Tibial nerve (tissue), 4 donors: ENCODE measurements at places on chromosomes 16 and 17.

GRCh38 chr16:23909792-23910418, 74.1 kb downstream of the PRKCB start:
- no peak for DNase-seq

- no peak for DNase-seq
These were observed 80.8 kb upstream of the RNU2-1 start for GRCh38 chr17:43314611-43315011.

- DNase-seq, result no peak
These were observed 1.3 kb upstream of the CUEDC1 start for GRCh38 chr17:57956291-57957119.

DNA sequence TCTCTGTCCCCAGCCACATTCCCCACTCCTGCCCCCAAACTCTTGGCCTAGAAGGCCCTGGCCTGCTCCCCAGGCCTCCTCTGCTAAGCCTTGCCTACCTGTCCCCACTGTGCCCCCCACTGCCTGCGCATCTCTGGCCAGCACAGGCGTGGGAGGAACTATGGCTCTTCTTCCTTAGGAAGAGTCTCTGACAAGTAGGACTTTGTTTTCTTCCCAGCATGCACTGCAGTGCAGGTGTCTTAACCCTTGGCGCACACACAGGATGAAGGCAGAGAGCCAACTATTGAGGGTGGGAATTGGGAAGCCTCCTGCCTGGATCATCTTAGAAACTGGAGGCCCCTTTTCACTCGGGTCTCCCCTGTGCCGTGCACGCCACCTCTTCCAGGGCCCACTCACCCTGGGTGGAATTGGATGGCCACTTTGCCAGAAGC, 3.6 kb downstream of the AMDHD2 start:
- no peak for DNase-seq

GRCh38 chr17:39008633-39009032, 41.4 kb upstream of the FBXO47 start:
- no peak for DNase-seq

DNA sequence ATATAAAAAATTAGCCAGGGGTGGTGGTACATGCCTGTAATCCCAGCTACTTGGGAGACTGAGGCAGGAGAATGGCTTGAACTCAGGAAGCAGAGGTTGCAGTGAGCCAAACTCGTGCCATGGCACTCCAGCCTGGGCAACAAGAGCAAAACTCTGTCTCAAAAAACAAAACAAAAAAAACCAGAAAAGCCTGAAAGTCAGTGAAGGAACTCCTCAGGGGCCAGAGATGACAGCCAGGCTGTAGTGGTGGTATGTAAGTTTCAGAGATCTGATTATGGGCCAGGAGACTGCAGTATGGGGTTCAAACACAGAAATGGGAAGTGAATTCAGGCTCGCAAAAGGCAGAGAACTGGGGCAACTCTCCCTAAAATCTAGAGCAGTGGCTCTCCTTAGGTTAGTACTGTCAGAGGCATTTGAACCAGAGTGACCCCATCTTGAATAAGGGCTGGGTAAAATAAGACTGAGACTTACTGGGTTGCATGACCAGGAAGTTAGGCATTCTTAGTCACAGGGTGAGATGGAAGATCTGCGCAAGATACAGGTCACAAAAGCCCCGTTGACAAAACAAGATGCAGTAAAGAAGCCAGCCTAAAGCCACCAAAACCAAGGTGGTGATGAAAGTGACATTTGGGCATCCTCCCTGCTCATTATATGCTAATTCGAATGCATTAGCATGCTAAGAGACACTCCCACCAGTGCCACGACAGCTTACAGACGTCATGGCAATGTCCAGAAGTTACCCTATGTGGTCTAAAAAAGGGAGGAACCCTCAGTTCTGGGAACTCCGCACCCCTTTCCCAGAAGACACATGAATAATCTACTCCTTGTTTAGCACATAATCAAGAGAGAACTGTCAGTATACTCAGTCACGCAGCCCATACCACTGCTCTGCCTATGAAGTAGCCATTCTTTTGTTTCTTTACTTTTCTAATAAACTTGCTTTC, 120.2 kb upstream of the XYLT1 start:
- DNase-seq, result no peak

GRCh38 chr17:50096092-50096491, 941 bp downstream of the PDK2 start:
- no peak for DNase-seq

GRCh38 chr16:76007645-76008044, 269.6 kb upstream of the CNTNAP4 start:
- no peak for DNase-seq

DNA sequence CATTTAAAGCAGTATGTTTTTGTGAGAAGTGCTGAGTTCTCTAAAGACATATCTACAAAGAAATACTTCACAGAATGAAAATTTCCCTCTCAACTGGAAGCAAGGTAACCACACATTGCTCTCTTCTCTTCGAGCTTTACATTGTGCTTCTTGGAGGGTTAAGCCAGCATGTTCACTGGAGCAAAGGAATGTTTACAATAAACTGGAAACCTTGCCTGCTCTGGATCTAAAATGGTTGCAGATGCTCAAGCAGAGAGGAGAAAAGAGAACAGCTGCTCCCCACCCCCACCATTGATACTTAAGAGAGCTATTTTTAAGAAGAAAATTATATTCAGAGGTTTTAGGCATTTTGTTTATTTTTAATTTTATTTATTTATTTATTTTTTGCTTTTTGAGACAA, 213.1 kb downstream of the CEP112 start:
- DNase-seq, result no peak
